ENCODE measurements at places on chromosomes 12 and 14. TPM values are rescaled to one million over a fixed set of nuclear protein-coding genes. Genes with fewer than 3 reads are reported as not detected.
A peak's percentile ranks its signal among the peaks of the same experiment; 100 is the strongest.

- H3K4me3 ChIP-seq: peak overlapping the region; percentile 100
- H3K27me3 ChIP-seq: no peaks in the 10 kb centered on the region
- H3K27ac ChIP-seq: peak overlapping the region; percentile 89
- no peak for DNase-seq
- H3K36me3 ChIP-seq: peaks cover 94% of the 10 kb centered on the region
Measured at GRCh38 chr14:52319919-52320318, 5.8 kb downstream of the PTGER2 start.

DNA sequence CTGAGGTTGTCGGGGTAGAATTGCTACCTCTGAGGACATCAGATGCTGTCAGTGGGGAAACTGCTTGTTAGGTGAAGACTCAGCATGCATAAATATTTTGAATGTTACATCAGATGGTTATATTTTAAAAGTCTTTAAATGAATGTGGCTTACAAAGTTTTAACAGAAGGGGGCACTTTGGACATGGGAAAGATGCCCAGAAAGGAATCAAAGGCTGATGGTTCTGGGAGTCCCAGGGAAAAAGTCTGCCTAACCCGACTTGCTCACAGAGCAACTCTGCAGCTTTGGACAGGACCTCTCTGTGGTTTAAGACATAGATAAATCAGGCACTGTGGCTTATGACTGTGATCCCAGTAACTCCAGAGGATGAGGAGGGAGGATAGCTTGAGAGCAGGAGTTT, 474.9 kb downstream of the ATP23 start:
- no peak overlapping the region for H3K4me3 ChIP-seq
- H3K4me1 ChIP-seq: no peaks in the 10 kb centered on the region
- peaks cover 15% of the 10 kb centered on the region for H3K27me3 ChIP-seq
- no peaks in the 10 kb centered on the region for H3K36me3 ChIP-seq
- H3K27ac ChIP-seq: no peak overlapping the region
- DNase-seq: no peak

DNA sequence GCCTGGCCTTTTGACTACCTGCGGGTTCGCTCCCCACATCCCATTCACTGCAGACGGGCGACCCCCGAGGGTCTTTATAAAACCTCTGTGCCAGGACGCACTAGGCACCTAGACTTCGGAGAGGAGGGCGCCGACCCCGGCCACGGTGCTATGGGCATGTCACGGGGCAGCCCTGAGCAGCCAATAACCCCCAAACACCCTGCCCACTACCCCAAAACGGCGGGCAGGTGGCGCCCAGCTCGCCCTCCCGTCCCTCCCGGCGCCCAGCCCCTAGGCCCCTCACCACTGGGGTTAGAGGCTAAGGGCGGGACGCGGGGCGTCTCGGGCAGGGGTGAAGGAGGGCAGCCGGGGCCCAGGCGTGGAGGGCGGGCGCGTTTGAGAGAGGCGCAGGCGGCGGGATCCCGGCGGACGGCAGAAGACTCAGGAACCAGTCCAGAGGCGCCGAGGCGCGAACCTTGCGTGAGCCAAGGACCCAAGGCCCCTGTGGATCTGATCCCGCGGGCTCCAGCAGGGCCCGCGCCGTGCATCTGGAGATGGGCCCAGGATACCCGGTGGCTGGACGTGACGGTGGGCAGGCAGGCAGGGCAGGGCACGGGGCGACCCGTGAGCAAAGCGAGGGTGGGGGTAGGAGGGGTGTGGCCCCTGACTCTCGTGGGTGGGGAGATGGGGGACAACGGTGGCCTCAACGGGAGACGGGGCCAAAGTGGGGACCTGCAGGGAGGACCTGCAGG, 11.1 kb downstream of the KRT85 start:
- H3K27ac ChIP-seq: no peak overlapping the region
- DNase-seq: no peak
- peaks cover 45% of the 10 kb centered on the region for H3K4me1 ChIP-seq
- no peak overlapping the region for H3K4me3 ChIP-seq

Gene PTPRO
- 0.26 TPM for total RNA-seq

DNA sequence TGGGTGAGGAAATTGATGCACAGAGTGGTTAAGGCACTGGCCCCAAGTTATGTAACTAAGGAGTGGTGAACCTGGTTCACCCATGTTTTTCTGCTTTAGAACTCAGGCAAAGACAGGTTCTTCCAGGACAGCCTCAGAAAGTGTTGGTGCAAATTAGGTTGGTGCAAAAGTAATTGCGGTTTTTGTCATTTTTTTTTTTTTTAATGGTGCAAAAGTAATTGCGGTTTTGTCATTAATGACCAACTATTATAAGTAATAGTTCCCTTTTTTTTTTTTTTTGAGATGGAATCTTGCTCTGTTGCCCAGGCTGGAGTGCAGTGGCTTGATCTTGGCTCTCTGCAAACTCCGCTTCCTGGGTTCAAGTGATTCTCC, 5.2 kb upstream of the SSH1 start:
- DNase-seq: no peak
- H3K27ac ChIP-seq: no peak overlapping the region
- H3K4me1 ChIP-seq: peaks cover 23% of the 10 kb centered on the region
- H3K4me3 ChIP-seq: no peak overlapping the region
- H3K36me3 ChIP-seq: no peaks in the 10 kb centered on the region

GRCh38 chr14:97747316-97747715, 950.1 kb downstream of the VRK1 start:
- H3K27ac ChIP-seq: no peak overlapping the region
- H3K27me3 ChIP-seq: no peaks in the 10 kb centered on the region
- H3K4me1 ChIP-seq: peaks cover 3% of the 10 kb centered on the region
